Activated CD4-positive, alpha-beta T cell treated with anti-CD3 and anti-CD28 coated beads, Interleukin-2, amount 50 U/mL, for 1 hour (primary cell): ENCODE measurements at places on chromosomes 6 and 20.

- no peak for DNase-seq
Observed at GRCh38 chr6:43990275-43990626, 137.0 kb downstream of the MRPL14 start.

GRCh38 chr20:48657426-48658197 lies 170.2 kb downstream of the PREX1 start:
- DNase-seq = peak; percentile 56

DNA sequence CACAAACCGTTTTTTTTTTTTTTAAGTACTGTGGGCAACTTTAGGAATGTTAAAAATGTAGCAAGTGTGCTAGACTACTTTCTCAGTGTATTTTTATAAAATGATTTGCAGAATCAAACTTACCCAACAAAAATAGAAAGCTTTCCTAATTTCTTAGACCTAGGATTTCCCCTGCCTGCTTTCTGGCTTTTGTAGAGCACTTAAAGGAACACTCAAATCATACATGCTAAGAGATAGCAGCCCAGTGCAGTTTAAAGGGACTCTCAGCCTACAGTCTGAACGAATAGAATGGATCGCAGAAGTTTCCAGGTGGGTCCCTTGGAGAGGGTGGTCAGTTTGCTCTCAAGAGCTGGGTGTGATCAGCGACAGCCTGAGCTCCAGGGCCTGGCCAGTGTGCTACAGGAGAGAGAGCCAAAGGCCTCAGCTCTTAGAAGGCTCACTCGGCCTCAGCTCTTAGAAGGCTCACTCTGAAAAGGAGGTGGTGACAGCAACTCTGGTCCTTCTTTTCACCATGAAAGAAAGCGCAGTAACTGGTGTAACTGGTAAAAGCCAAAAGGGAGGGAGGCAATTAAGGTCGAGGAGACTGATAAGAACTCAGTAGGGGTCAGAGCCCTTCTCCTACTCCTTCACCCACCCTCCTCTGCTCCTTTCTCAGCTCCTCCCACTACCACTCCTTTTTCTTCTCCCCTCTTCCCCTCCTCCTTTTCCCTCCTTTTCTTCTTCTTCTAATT lies 142.4 kb downstream of the ZFP64 start:
- no peak for DNase-seq

DNA sequence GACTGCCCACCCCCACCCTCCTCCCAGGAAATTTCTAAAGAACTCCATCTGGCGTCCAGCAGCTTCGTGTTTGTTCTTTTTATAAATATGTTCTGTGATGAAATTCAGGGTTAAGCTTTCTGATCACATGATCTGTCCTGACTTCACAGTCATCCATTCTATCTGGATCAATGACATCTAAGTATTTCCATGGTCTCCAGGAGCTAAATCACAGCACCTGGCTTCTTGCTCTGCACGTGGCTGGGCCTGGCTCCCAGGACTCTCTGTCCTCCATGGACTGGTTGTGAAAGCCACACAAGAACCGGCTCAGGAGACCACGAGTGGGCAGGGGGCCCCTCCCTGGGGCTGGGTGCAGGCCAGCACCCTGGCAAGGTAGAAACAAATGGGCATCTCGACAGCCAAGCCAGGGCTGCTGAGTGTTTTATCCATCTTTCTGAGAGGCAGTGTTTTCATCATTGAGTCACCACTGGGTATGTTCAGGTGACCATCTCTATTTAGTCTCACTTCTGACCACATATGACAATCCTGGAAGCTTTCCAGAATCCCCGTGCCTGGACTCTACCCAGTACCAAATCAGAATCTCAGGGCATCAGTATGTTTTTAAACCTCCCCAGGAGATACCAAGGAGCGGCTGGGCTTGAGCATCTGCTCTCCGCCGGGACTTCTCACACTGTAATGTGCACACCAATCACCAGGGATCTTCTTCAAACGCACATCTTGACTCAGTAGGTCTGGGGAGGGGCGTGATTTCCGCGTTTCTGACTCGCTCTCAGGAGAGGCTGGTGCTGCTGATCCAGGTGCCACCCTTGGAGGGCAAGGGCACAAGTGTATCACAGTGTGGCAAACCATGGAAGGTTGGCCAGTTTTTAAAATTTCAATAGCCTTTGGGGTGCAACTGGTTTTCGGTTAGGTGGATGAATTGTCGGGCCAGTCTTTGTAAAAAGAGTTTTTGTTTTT lies 31.6 kb upstream of the PXDC1 start:
- no peak for DNase-seq

DNA sequence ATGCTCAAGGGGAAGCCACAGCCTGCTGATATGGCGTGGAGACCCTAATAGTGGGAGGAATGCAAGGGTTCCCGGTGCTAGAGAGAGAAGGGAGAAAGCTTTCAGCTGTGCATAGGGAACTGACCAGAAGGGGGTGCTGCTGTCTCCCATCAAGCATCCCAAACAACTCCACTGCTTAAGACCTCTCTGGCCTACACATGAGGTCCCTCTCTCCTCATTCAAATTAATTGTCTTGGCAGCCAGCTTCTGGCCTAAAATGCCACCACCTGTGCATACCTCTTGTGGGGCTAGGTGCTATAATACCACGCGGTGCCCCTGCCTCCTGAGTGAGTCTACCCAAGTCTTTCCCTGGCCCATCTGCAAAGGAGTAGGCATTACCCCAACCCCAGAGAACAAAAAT lies 14.5 kb downstream of the ADISSP start:
- peak; percentile 63 for DNase-seq

DNA sequence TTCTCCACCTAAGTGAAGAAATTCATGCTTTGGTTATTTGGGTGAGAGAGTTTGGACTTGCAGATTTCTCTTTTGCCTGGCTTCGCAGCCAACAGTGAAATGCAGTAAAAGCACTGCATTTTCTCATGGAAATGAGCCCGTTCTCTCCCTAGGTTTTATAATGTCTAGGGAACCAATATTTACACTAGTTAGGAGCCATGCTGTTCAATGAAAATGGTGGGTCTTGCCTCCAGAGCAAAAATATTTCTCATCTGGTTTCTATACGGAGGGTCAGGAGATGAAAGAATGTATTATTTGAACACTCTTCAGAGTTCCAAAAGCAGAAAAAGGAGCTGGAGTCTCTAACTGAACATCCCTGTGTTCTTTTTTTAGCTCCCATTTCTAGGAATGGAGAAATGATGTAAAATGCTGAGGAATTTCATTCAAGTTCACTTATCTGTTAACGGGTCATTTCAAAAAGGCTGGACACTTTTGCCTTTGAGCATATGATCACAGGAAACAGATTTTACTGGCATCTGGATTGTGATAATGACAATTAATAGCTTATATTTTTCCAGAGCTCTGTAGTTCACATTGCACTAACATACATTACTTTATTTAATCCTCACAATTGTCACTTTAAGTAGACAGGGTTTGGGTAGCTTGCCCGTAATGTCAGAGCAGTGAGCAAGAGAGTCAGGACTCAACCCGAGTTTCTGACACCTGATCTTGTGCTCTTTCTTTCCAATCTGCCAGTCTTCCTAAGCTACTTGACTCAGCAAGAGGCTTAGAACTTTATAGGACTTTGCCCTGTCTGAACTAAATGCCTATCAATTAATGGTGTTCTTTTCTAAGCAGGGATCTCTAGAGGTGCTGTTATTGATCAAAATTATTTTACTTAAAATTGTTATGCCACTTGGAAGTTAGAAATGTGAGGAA lies 78.0 kb downstream of the PPP1R14C start:
- DNase-seq = no peak

GRCh38 chr6:81762132-81762531 lies 9.7 kb upstream of the TENT5A start:
- DNase-seq = no peak

- no peak for DNase-seq
Observed at GRCh38 chr6:167898673-167899311, 72.1 kb downstream of the AFDN start.

GRCh38 chr6:112304680-112305079 lies 42.5 kb upstream of the RFPL4B start:
- no peak for DNase-seq

DNA sequence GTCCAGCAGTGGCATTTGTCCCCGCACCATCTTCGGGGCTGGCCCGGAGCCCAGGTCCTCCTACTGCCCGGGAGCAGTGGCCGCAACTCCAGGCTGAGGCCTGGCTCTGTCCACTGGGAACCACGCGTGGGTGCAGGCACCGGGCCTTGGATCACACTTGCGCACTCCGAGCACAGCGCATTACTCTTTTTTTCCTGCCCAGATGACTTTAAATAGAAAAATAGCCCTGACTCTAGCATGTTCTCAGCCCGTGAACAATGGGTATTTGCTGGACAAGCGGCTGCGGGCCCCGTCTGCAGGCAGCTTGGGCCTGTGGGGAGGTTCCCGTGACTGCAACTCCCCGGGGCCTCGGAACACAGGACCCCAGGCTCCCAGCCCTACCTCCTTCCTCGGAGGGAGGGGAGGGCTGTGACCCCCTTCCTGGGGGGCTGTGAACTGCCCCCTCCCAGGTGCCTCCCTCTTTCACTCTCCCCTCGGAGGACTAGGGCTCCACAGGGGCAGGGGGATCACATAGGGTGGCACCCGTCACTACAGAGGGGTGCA lies 162.2 kb downstream of the TBXT start:
- DNase-seq = no peak

DNA sequence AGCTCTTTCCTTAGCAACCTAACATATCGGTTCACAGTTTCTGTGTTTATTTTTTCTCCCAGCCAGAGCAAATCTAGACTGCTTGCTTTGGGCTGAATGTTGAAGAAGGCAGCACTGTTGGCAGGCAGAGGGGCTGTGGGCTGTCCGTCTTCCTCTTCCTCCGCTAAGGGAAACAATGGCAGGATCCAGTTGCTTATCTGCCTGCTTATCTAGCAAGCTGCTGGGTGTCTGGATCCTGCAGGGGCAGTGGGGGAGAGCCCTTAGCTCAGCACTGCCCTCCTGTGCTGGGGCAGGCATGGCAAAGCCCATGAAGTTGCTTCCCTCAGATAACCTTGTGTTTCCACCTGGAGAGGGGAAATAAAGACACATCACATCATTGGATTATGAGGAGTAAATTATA lies 92.7 kb upstream of the CD93 start:
- DNase-seq = no peak

DNA sequence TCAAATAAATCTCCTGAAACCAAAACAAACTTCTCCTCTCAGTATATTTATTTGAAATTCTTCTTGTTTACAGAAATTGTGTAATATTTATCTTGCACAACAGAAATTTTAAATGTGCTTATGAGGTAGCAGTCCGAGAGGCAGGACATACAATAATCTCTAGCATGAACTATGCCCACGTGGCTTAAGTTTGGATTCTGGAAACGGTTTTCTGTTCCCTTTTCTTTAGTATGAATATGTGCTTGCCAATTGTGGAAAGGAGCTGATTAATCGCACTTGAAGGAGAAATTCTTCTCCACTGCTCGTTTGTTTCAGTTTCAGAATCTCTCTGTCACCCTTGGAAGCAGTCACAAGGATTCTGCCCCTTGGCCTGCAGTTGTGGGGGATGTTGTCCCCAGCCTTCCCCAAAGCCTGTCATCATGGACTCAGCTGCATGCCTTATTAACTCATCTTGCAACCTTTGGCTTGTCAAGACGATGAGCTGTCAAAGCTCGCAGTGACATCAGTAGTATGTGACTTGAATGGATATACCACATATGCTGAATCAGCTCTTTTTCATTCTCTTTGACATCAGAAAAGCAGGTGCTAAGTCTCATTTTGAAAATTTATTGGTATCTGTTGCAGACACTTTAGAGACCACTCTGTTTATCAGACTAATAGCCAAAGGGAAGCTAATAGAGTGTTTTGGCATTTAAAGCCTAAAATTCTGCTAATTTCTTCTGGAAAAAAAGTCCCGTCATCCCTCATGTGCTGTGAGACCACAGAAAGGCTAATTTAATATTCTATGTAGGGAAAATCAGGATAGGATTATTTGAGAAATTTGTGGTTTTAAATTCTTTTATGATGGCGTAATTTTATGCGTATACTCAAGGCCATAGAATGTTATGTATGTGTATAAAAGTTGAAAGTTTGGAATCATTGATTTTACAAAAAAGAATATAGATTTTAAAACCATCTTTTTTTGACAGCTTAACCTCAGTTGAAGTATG lies 186.8 kb downstream of the ARID1B start:
- no peak for DNase-seq
